Activated T-cell treated with anti-CD3 and anti-CD28 coated beads for 24 hours (primary cell): ENCODE measurements at places on chromosomes 2 and 18.
A peak's percentile ranks its signal among the peaks of the same experiment; 100 is the strongest.

GRCh38 chr2:127047716-127048617 lies 59.0 kb downstream of the BIN1 start:
- DNase-seq: no peak

DNA sequence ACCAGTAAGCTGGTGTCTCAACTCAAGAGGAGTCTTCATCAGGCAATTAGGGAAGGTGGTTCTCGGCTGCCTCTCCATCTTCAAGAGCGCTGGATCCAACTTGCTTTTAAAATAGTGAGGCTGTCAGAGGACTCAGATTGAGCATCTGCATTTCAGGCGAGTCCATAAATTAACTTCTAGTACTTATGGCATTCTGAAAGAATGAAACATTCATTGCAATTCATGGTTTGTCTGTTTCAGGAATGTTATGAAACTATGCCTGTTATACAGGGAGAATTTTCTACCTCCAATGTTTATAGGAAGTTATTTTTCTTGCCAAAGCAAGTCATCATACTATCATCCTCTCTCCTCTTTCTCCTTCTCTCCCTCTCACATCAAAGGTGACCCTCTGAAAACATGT lies 883.2 kb downstream of the SLC4A3 start:
- no peak for DNase-seq

GRCh38 chr2:99660616-99661406 lies 171.0 kb upstream of the REV1 start:
- DNase-seq: no peak

DNA sequence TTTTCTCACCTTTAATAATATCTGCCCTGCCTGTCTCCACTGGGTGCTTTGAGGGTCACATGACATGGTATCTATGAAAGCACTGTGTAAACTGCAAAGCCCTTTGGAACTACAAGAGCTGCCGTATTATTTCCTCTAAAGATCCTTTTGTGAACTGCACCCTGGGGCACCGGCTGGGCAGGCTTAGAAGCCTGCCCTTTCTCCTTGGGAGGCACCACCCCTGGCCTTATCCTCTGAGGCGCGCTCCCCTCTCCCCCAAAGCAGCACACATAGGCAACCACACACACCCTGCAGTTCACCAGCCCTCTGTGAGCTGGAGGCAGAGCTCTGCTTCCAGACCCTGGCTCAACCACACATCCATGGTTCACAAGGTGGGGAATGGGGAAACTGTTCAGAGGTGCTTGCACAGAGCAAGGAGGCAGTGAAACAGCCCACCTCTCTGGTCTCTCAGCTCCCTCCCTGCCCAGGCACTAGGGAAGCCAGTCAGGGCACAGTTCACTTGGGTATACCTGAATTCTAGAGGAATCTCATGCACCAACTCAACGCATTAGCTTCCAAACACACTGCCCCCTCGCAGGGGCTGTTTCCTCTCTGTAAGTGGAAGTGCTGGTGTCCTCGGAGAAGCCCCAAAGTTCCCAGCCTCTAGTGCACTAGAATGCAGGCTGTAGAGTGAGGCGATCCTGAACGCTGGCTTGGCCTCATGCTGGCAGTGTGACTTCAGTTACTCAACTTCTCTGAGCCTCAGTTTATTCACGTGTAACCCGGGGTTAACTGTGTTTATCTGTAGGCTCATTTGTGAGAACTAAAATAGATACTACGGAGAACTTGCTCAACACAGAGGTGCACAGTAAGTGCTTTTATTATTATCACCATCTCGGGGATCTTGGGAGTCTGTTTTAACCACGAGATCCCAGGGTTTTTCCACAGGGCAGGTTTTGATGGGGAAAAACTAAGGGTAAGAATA lies 11.0 kb downstream of the SIGLEC15 start:
- DNase-seq: no peak

- DNase-seq: no peak
Measured at GRCh38 chr2:141331127-141331526, 799.7 kb downstream of the LRP1B start.

DNA sequence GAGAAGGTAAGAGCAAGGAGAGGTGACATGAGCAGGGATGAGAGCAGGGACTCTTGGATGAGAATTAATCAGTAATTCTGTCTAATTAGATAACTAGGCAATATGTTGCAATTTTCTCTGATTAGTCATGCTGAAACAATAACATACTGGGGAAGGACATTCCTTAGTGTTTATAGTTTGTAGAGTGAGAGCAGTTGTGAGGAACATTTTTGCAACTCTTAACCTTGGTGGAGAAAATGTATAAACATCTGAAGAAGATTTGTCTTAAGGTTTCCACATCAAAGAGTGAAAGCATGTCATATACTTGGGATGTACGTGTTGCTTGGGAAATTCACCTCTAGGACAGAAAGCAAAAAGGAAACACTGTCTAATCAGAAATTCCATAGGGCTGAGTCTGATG lies 955.4 kb upstream of the FANCL start:
- DNase-seq: no peak

- DNase-seq: no peak
Measured at GRCh38 chr2:33488178-33488690, 11.8 kb downstream of the RASGRP3 start.

DNA sequence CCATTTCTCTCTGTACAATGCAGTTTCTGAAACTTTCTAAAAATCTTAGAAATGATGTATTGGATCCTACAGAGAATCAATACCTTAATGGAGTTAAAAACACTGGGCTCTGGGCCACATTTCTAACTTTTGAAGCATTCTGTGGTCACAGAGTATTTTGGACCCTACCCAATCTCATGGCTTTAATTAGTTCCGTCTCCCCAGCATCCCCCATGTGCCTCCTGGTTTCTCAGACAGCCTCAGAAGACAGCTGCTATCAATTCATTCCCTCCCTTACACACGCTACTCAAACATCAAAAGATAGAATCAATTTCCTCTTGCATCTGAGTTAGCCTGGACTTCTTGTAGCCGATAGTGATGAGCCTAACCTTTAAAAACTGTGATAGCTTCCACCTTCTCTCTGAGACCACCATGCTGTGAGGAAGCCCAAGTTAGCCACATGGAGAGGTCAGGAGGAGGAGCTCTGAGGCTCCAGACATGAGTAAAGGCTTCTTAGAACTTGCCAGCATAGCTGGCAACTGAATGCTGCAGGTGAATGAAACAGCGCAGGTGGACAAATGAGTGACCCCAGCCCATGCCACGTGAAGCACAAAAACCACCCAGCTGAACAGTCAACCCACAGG lies 10.4 kb downstream of the ADCY3 start:
- no peak for DNase-seq

DNA sequence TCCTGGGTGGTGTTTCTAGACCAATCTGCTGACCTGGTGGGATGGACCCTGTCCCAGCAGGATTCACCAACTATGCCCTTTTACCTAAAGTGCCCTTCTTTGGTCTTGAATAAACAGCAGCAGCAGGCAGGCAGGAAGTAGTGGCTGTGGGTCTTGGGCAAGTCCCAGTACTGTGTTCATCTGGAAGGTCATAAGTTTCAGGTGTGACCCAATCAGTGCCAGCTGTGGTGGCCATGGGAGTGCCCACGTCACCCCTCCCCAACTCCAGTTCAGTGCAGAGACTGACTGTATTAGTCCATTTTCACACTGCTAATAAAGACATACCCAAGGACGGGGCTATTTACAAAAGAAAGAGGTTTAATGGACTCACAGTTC lies 148.3 kb upstream of the SRD5A2 start:
- no peak for DNase-seq

GRCh38 chr18:46754661-46755292 lies 2.1 kb downstream of the ST8SIA5 start:
- DNase-seq: no peak

DNA sequence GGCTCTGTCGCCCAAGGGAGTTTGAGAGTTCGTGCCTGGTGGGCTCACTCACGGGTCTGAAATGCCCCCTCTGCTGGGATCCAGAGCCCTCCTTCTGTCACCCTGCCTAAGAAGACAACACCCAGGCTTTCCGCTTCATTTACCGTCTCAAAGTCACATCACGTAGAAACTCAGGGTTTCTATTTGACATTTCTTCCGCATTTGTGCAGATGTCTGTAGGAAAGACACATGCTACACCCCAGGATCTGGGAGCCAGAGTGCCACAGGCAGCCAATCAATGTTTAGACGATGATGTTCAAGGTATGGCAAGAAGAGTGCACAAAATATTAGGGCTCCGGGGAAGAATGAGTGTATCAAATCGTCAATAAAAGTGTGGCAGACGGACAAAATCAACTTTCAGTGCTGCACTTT lies 24.4 kb upstream of the ACKR3 start:
- no peak for DNase-seq

- no peak for DNase-seq
Measured at GRCh38 chr2:7835151-7835550, 846.7 kb upstream of the ID2 start.

DNA sequence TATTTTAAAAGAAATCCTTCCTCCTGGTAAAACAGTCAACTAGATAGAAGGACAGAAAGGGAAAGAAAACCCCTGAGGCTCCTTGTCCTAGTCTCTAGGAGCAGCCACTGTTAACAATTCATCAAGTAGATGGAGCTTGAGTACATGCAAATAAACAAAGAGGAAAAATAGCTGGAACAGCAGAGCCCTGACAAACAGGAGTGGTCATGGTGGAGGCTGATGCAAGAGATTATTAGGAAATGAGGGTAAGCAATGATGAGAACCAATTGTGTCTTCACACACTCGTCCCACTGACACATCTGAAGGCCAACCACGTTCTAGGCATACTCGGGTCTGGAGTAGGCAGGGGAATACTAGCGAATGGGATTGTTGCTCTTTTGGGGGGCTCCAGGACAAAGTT lies 9.2 kb downstream of the DLGAP1 start:
- no peak for DNase-seq

- no peak for DNase-seq
Measured at GRCh38 chr2:149141046-149141445, 102.5 kb downstream of the LYPD6B start.

DNA sequence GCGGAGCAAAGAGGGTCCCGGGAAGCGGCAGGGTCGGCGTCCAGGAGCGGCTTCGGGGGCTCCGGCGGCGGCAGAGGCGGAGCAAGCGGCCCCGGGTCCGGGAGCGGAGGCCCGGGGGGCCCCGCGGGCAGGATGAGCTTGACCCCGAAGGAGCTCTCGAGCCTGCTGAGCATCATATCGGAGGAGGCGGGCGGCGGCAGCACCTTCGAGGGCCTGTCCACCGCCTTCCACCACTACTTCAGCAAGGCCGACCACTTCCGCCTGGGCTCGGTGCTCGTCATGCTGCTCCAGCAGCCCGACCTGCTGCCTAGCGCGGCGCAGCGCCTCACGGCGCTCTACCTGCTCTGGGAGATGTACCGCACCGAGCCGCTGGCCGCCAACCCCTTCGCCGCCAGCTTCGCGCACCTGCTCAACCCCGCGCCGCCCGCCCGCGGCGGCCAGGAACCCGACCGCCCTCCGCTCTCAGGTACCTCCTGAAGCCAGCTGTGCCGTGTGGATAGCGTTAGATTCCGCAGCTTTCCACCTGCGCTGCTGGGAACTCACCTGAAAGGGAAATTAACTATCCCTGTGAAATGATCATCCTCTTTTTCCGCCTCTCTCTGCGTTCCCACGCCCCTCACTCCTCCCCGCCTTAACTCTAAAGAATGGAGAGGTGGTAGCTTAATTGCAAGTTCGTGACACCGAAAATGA lies 472 bp downstream of the CNOT11 start:
- DNase-seq: peak; percentile 48

DNA sequence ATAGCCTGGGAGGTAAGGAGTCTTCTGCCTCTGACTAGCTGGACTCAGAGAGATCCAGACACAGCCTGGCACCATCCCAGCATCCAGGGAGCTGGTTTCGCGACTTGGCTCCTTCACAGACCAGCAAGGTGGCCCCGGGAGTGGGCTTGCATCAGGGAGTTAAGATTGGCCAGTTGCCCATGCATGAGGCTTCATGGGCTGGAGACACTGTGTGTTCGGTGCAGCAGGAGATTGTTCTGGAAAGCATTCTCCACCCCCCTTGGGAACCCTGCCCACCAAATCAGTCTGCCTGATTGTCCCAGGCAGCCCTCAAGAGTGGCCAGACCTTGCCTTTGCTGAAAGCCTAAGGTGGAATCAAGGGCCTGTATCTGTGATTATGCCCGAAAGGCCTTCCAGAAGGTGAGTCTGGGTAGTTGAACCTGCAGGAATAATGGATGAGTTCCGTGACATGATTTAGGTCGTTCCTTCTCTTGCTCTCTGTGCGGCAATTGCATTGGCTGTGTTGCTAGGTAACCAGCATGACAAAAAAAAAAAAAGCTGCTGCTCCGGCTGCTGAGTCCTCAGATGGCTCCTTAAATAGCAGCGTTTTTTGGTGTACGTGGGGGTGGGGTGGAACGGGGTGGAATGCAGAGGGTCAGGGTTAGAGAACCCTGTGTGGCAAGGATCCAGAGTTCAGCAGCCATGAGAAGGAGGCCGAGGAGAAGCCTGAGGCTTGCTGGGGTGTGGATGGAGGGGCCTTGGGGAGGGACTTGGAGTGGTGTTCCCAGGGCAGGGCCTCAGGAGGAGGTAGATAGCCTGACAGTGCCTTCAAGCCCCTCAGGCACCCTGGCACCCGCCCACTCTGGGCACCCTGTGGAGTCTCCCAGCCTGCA lies 93.0 kb upstream of the MCFD2 start:
- DNase-seq: no peak

DNA sequence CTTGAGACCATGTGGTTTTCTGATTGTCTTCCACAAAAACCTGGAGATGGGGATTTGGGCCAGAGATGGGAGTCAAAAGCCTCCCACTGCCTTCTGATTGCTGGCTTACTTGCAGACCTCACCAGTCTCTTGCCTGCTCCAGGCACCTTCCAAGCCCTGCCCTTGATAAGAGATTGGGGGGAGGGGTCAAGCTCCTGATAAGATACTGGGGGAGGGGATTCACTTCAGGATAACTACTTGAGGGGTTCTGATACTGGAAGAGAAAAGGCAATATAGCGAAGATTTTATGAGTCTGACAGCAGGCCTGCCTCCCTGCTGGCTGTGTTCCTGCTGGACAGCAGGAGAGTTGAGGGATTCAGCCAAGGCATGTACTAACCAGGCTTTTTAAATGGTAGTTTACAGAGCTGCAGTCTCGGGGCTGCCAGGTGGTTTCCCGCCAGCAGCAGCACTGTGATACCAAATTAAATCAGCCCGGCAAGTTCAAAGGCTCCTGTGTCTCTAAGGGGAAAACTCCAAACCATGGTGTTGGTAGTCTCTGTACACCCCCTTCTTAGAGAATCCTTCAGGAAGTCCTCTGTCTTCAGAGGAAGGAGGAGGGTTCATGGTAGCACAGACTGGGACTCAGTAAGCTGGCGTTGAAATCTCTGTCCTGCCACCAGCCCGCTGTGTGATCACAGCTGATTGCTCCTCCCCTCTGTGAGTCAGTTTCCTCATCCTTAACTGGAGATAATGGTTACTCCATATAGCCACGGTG lies 58.3 kb downstream of the FBXO36 start:
- no peak for DNase-seq

GRCh38 chr2:219247678-219248642 lies 2.7 kb downstream of the STK16 start:
- DNase-seq: peak; percentile 54
